ENCODE measurements at places on chromosomes 13 and 19.

DNA sequence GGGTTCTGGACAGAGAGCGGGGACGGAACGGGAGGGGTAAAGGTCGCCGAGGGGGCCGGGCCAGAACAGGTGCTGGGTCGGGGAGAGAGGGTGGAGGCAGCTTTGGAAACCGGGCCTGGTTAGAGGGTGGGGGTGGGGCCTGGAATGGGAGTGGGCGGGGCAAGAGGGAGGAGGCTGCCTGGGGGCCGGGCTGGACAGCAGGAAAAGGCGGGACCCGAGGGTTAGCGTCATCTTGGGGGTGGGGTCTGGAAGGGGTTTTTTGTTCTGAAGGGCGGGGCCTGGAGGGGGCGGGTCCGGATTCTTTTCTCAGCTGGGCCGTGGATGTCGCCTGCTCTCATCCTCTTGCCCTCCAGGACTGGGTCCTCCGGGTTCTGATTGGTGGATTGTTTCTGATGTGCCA lies 4.3 kb upstream of the ZNF813 start:
- no peak for DNase-seq

DNA sequence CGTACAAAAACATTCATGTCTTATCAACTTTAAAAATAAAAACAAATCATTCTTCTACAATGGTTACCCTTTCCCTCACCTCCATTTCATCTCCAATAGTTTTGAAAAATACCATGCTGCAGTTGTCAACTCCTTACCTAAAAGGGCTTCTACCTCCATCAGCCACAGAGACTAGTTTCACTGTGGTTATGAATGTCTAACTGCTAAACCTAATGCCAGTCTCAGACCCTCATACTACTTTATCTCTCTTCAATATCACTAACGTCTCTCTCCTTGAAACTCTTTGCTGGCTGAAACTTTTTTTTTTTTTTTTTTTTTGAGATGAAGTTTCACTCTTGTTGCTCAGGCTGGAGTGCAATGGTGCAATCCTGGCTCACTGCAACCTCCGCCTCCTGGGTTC lies 27.1 kb downstream of the LNX2 start:
- DNase-seq: no peak

DNA sequence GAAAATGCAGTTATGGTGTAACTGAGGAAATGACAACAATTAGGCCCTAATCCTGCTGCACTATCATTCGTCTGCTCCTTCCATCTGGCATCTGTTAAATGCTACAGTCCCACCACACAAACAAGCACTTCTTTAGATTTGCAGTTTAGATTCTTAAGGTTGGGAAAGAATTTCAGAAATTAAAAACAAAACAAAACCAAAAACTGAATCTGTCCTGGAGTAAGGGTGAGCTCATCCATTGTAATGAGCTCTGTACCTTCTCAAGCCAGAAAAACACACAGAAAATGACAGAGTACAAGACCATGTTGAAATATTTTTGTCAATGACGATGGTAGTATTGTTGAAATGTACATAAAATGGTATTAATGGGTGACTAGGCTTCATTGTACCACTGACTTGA lies 28.3 kb downstream of the SMAD9 start:
- DNase-seq: no peak

- no peak for DNase-seq
These were observed 308.3 kb downstream of the KCNRG start for GRCh38 chr13:50323440-50324065.

DNA sequence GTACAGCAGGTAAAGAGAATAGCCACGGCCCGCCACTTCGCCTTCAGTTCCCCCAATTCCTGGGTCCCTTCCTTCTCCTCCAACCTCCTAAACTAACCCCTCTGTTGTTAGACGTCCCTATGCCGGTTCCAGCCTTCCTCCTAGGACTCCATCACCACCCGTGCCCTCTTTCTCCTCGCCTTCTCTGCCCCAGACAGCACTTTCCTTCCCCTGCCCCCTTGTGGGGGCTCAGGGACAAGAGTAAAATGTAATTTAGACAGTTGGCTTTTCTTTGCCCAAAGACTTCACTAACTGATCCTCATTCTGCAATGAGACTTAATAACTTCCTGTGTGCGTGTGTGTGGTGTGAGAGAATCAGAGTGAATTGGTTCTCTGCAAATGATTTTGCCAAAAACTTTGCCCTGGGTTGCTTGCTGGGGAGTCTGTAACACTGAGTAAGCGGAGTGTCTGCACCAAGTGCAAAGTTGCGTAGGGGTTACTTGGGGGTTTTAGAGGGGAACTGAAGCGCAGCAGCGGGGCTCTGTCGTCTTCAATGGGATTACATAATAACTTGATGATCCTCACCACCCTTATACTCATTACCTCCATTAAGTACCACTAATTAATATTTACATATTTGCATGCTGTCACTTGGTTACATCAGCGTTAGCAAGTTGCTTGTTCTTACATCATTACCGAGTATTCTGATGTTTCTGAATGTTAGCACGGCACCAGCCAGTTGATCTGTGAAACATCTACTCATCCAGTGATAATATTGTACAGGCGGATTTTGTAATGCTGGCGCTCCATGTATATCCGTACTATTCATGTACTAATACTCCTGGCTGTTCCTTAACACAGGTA lies 19.9 kb upstream of the SGCG start:
- no peak for DNase-seq

- DNase-seq: no peak
These were observed 19.2 kb downstream of the RCN3 start for GRCh38 chr19:49546825-49547565.

- no peak for DNase-seq
These were observed 18.9 kb downstream of the VASP start for GRCh38 chr19:45526143-45526542.

- DNase-seq: peak; percentile 46
These were observed 3.9 kb upstream of the TTC9B start for GRCh38 chr19:40221858-40222619.

DNA sequence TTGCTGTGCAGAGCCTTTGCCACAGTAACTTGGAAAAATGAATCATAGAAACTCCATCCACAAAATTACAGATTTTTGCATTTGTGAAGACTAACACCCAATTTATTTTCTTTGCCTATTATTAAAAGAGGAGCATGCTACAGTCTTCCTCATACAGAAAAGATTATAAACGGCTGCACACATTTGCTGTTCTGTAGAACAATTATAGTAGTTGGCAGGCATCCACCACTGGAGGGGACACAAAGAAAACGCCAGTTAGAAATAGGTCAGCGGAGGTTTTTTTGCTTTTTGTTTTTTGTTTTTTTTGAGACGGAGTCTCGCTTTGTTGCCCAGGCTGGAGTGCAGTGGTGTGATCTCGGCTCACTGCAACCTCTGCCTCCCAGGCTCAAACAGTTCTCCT lies 51.6 kb downstream of the SACS start:
- no peak for DNase-seq

- no peak for DNase-seq
These were observed 38.6 kb upstream of the CD33 start for GRCh38 chr19:51186323-51186722.

GRCh38 chr13:24659239-24659638 lies 21.0 kb upstream of the ATP12A start:
- no peak for DNase-seq

DNA sequence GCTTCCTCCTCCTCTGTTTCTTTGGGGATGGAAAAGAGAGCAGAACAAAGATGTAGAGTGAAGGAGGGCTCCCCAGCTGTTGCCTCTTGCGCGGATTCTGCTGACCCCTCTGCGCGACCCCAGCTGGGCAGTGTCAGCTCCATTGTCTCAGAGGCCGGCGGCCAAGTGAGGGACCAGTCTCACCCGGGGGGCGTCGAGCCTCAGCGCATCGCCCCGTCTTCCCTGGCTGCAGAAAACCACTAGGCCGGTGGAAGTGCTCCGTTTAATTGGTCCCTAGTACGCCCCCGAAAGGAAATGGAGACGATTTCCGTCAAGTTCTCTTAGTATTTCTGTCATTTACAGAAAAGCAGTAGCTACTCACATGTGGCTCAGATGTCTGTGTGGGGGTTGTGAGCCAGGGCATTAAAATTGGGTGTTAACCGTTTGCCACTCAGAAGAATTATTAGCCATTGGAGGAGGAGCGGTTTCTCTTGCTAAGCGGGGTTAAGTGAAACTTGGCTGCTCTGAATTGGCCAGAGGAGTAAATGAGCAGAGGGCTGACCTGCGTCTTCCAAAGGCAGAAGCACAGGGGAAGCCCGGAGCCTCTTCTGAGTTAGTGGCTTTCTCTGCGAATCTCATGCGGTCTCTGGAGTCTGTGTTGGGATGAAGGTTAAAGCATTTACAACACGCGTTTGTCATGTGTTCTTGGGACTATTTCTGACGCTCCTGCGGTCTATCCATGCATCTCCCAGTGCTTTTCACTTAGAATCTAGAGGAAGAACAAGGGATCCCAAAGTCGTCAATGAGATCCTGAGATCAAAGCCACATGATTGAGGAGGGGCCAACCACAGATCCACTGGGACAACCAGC lies 132.8 kb upstream of the MYO16 start:
- no peak for DNase-seq

DNA sequence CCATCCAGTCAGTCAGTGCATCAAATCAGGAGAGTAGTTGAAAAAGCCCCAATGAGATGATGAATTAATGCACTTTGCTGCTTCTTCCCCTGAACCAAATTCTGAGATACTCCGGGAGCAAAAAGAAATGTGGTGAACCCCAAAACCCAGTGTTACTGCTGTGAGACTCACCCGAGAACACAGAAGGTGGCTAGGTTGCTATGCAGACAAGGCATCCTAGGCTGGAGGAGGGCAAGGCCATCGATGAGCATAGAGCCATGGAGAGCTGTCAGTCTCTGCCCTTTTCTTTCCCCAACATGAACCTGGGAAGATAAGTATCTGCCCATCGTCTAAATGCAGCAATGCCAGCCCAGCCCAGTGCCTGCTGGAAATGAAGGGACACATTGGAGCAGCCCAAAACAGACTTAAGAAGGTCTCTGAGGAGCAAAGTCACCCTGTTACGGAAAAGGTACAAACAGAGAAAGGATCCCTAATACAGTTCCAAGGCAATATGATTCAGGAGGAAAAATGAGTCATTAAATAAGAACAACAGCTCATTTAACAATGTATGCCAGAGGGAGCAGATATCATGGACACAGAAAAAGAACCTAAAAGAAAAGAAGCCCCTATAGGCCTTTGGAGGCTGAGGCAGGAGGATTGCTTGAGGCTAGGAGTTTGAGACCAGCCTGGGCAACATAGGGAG lies 272.0 kb downstream of the FOXO1 start:
- no peak for DNase-seq

DNA sequence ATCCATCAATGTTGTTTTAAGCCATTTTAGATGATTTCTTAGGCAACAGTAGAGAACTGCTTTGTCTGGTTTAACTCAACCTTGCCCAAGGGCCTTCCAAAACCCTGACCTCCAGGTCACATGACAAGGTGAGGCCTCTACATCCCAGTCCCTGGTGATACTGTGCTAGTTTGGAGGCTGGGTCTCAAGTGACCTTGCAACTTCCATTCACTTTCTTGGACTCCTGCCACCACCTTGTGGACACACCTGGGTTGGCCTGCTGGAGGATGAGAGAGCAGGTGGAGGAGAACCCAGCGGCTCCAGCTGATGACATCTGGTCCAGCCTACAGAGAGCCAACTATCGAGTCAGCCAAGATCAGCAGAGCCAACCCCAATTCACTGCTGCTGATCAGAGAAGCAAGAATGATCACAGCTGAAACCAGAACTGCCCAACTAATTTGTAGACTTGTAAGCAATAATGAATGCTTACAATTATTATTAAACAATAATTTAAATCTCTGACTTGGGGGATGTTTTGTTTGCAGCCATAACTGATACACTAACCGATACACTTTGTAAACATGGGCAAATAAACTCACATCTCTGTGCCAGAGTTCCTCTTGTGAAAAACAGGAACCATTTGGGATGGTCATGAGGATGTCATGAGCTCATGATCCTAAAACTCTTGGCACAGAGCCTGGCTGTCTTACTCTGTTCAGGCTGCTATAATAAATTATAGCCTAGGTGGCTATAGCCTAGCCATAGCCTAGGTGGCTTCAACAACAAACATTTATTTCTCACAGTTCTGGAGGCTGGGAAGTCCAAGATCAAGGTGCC lies 11.5 kb downstream of the FAM187B start:
- DNase-seq: no peak

- DNase-seq: no peak
These were observed 11.3 kb downstream of the LILRB4 start for GRCh38 chr19:54674021-54674617.

DNA sequence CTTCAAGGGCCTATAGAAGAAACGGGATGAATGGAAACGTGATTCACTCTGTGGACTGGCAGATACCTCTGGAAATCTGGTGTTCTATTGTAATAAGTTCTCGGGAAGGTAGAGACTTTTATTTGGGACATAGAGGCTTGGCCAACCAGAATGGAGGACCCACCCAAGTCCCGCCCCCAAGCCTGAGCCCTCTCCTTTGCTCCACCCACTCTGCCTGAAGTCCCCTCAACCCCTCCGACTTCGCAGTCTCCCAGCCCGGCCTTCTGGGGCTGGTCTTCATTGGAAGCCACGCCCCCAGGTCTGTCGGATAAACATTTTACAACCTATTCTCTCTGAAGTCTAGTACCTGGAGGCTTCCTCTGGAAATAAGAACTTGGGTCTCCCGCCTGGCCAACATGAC lies 16.9 kb downstream of the FBXL12 start:
- no peak for DNase-seq

DNA sequence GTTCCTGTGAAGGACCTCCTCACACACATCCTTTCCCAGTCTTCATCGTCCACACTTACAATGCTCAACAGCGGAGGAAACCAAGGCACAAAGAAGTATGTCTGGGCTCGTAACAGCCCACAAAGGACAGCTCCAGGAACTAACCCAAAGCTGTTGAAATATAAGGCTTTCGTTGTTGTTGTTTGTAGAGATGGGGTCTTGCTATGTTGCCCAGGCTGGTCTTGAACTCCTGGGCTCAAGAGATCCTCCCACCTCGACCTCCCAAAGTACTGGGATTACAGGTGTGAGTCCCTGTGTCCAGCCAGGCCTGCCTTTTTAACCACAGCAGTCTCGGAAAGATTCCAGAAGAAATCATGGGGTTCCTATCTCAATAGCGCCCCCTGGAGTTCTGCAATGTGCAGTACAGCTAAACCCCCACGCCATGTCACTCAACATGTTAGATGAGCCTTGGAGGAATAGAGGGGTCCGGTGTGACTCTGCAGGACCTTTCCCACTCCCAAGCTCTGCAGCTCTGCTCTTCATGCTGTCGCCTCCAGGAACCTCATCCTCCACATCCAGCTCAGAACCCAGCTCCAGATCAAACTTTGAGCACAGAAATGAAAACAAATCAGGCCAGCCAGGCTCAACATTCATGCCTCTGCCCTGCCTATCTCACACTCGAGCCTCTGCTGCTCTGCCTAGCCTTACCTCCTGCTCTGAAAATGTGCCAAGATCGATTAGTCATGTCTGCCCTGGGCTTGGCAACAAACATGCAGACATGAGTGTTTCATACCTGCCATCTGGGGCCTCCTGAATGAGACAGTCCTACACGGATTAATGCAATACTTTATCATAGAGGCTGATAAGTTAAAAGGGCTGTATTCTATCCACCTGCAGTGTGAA lies 7.5 kb downstream of the PLA2G4C start:
- no peak for DNase-seq
